Skin of body (tissue), 3 donors: ENCODE measurements at places on chromosomes 4 and X.

- no peak for DNase-seq
Measured at GRCh38 chr4:146469022-146469421, 52.7 kb downstream of the SLC10A7 start.

DNA sequence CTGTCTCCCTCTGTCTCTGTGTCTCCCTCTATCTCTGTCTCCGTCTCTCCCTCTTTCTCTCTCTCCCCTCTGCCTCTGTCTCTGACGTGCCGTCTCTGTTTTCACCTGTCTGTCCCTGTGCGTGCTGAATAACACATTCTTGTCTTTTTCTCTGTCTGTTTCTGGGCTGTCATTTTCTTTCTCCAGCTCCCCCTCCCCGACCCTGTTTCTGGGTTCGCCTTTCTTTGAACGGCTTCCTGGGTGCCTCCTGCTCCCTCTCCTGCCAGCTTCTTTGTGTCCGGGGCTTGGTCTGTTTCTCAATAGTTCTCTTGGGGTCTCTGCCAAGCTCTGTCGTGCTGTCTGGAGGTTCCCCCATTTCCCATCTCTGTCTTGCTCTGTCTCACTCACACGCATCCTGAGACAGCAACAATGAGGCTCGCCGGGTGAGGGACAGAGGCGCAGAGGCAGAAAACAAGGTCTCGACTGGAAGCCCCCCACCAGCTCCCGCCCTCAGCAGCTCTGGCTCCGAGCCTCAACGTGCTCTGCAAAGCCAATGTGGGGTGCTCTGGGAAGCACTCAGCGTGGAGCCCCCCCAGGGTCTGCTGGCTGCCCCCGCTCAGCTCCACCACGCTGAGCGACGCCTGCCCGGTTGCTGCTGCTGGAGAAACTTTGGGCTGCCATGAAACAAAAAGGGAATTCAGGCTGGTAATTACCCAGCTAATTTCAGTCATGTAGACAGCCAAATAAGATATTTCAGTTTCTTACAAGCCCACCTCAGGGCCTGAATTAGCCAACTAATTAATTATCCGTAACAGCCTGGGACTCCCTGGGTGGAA is 3.4 kb downstream of the CPLX1 start:
- no peak for DNase-seq

DNA sequence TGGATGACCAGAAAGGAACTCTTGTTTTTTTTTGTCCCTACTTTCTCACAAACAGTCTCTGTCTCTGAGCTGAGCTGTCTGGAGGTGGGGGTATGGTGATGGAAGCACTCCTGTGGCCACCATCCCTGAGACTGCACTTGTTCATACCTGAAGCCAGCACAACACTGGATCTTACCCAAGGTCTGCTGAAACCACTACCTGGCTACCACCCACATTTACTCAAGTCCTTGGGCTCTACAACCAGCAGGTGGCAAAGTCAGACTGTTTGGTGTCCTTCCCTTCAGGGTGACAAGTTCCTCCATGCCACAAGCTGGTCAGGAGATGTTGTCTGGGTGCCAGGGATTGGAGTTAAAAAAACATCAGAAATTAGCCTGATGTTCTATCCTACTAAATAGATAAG is 89.7 kb downstream of the NEXMIF start:
- peak; percentile 0 for DNase-seq

GRCh38 chr4:152780267-152780778 is 569 bp downstream of the ARFIP1 start:
- peak; percentile 81 for DNase-seq

- no peak for DNase-seq
Measured at GRCh38 chrX:30577362-30577991, at the start of gene TASL. TSS of gene TASL (minus strand) at chrX:30577766. CDS start at chrX:30560355, 17,411 bp downstream.

- DNase-seq = no peak
Measured at GRCh38 chr4:123266221-123266620, 130.4 kb upstream of the SPRY1 start.

DNA sequence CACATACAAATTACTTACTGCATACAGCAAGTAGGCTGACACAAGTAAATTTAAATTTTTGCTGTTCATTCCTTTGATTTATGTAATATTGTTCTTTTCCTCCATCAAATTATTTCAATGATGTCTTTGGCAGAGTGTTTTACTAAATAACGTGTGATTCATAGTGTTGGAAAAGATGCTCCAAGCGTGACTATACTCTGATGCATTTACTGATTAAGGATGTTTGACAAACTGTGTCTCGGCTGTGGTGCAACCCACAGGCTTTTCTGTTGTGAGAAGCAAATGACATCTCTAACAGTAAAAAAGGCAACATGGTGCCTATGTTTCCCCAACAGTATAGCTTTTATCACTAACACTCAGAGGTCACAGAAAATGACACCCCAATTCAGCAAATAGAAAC is 540.9 kb downstream of the PPP4R3C start:
- DNase-seq = no peak

GRCh38 chr4:47598896-47599295 is 113.8 kb downstream of the ATP10D start:
- no peak for DNase-seq

DNA sequence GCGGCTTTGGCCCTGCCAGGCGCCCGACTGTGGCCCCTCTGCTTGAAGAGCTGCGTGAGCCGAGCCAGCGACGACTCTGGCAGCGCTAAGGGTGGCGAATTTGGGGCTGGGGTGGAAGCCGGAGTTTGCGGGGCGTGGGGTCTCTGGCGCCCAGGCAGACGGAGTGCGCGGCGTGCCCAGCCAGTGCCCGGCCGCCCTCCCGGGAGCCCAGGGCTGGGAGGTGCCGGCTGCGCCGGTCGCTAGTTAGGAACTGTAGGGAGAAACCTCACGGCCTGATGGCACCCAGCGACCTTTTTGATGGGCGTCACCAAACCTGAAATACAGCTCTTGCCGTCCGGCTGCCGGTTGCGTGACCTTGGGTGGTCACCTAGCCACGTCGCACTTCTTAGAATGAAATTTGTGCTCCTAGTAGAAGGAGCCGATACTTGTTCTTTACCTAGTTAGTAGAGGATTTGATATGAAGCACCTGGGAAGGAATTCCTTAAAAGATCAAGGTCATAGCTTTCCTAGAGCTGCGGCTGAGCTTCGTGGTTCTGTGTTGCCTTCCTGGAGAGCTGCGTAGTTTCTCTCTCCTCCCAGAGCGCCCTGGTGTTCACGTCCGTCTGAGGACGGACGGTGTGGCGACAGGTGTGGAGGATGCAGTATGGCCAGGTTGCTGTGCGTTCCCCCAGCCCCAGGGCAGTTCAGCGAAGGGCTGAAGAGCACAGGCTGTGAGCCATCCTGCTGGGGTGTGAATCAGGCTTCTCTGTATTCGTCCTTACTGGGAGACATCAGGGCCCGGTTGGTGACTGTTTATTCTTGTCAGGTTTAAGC is 680 bp downstream of the MAEA start:
- no peak for DNase-seq

DNA sequence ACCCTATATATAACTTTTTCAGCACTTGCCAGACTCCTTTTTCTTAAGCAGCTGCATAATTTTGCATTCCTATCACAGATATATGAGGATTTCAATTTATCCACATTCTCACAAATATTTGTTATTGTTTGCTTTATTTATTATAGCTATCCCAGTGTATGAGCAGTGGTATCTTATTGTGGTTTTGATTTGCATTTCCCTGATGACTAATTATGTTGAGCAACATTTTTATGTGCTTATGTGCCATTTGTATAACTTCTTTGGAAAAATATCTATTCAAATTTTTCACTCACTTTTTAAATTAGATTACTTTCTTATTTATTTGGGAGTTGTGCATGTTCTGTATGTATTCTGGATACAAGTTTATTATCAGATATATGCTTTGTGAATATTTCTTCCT is 361.9 kb downstream of the KCTD8 start:
- DNase-seq = no peak

DNA sequence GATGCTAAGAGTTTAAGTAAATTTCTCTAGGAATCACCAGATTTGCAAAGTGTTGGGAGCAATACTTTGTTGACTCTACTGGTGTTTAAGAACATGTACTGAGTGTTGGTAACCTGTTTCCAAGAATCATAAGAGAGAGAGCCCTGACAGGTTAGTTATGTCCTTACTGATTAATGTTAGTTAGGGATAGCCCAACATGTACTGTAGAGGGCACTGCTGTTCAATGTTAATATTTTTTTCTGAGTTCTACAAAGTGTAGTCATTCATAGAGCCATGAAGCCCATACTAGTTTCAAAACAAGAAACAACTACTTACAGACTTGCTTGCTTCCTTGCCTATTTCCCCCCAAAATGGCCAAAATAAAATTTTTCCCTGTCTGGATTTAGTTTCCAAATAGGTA is 11.9 kb downstream of the TMPRSS11D start:
- DNase-seq = peak; percentile 11

DNA sequence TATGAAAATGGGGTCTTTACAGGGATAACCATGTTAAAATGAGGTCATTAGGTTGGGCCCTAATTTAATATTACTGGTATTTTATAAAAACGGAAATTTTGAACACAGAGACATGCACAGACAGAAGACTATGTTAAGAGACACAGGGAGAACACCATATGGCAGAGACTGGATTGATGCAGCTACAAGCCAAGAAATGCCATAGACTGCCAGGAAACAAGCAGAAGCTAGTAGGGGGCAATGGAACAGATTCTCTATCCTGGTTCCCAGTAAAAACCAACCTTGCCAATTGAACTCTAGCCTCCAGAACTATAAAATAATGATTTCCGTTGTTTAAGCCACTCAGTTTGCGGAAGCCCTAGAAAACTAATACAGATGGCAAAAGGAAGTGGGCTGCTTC is 6.6 kb upstream of the GUF1 start:
- DNase-seq = no peak

- no peak for DNase-seq
Measured at GRCh38 chr4:2084316-2084715, 25.2 kb downstream of the NAT8L start.

DNA sequence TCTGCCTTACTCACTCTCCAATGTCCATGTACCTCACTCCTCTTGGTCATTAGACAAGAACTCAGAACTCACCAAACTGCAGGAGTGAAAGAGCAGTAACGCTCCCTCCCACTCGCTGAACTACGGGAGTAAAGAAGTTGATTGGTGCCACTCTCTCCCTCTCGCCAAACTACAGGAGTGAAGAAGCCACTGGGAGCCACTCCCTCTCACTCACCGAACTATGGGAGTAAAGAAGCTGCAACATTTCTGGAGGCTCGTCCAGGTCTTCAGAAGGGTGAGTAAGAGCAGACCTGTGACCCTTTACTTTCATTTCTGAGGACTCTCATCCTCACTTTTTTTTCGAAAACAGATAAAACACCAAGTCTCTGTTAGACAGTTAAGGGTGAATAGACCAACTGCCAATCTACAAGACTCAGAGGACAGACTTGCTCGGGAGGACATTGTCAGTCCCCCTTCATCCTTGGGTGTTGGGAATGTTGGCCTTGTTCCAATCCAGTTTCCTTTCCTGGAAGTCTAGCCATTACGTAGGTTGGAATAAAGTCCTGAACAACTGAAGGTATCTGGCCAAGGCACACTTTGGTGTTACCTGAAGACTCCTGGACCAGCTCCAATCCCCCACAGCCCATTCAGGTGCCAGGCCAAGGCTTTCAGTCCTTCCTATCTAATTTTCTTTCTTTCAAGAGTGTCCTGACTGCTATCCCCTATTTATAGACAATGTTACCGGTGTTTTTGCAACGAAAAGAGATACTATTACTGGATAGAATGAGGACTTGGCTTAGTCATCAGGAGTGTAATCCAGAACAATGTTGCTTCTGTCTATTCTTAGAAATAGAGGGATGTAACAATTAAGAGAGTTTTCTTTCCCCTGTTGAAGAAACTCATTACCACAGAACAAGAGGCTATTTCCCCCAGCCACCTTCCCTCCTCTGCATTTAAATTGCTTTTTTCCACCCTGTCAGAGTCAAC is 11.0 kb upstream of the COL25A1 start:
- DNase-seq = no peak

DNA sequence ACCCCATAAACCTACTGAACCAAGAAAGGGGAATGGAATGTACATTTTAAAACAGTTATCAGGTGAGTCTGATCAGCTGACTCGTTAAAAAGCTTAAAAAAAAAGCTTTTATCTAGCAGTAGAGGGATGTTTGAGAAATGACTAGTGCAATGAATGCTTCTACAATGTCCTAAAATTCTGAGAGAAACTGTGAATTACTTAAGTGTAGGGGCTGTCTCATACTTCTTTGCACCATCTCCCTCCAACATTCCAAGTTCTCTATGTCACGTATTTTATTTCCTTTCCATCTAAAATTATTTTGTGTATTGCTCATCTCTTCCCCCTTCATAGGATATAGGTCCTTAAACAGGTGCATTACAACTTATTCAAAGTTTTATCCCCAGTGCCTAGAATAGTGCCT is 11.9 kb upstream of the AREG start:
- DNase-seq = no peak

DNA sequence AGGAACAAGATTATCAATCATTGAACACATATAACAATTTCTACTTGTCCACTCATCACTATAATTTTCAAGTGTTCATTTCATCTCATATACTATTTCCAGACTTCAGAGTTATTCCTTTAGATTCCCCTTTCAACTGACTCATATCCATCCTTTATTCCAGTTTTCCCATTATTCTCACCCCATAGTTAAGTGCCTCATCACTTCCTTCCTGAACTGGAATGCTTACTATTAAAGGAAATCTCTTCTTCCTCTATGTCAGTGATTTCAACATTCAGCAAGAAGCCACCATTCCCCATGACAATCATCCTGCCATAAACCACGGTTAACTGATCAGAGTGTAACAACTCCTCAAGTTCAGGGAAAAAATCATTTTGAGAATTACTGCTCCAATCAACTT is 198.9 kb downstream of the FBXO8 start:
- no peak for DNase-seq

DNA sequence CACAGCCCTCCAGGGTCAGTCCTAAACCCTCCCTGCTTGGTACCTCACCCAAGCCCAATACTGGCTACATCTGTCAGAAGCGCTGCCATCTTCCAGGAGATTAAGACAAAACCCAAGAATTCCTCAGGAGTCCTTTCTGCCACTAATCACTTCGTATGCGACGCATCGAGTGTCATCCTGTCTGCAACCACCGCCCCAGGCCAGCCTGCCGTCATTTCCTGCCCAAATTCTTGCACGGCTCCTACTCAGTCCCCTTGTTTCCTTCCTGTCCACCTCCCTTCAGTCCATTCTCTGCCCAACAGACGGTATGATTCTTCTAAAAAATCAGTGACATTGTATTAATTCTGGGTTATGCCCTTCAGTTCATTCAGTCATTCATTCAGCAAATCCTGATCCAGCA is 113.6 kb downstream of the NFKB1 start:
- DNase-seq = no peak

- no peak for DNase-seq
Measured at GRCh38 chr4:8284391-8284790, 14.8 kb downstream of the HTRA3 start.

DNA sequence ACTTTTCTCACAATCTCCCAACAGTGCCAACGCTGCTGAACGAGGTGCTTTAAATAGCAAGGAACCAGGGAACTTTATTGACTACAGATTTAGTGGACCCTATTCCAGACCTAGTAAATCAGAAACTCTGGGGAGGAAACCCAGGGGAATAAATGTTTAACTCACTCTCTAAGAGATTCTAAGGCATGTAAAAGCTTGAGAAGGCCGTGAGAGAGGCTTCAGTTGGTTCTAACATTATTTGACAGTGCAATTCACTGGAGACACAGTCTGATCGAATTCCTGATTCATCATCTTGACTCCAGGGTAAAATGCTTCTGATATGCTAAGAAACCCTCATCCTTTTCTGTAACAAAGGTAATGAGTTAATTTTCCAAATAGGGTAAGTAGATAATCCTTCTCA is 494.4 kb downstream of the KCNIP4 start:
- no peak for DNase-seq
